ENCODE measurements at places on chromosomes 16 and 17.

- DNase-seq, result no peak
Measured at GRCh38 chr17:49944273-49944870, 24.6 kb upstream of the DLX4 start.

GRCh38 chr17:72187556-72187955, 66.7 kb downstream of the SOX9 start:
- no peak for DNase-seq

- no peak for DNase-seq
Measured at GRCh38 chr17:81460856-81461460, 51.6 kb downstream of the ACTG1 start.

DNA sequence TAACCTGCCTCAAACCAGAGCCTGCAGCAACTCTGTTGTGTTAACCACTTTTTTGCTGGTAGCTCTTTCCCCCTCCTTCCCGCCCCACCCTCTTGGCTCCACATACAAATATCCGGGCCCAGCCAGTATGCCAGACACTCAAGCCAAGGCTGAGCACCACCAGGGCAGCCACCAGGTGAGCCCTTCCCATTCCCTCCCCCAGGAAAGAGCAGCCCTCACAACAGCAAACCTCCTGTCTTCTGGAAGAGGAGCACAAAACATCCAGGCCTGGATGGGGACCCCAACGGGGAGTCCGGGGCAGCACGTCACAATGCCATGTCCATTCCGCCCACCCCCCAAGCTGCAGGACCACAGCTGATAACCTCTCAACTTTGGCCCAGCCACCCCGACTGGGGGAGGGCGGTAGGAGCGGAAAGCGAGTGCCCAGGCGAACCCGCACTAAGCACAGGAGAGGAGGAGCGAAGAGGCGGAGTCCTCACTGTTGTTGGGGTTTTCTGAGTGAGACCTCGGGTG, 757 bp downstream of the ORMDL3 start:
- peak; percentile 73 for DNase-seq

- DNase-seq, result no peak
Measured at GRCh38 chr17:56449176-56449575, 144.3 kb upstream of the NOG start.

GRCh38 chr16:50802961-50803360, 61.1 kb downstream of the CYLD start:
- no peak for DNase-seq

- no peak for DNase-seq
Measured at GRCh38 chr17:16304830-16305229, 48.4 kb downstream of the CENPV start.

DNA sequence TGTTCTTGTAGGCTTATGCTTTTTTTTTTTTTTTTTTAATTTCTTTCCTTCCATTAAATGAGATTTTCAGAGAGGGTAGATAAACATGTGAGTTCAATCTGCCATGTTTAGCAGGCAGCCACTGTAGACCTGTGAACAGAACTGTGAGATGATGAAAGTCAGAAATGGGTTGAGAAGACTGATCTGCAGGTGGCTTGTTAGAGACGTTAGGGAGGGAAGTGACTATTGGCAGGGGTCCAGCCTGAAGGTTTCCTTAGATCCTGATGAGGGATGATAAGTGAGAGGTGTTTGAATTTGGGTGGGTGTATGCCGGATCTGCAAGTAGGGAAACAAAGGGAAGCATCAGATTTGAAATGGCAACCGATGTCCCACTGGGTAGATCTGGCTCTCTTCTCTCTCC, 157.8 kb downstream of the HS3ST3B1 start:
- DNase-seq, result no peak
